ENCODE measurements at places on chromosomes 12 and 14.

- DNase-seq: no peak
- H3K27ac ChIP-seq: no peak overlapping the region
- H3K4me1 ChIP-seq: no peaks in the 10 kb centered on the region
- no peaks in the 10 kb centered on the region for H3K36me3 ChIP-seq
- no peaks in the 10 kb centered on the region for H3K27me3 ChIP-seq
Observed at GRCh38 chr12:85632390-85632789, 203.8 kb downstream of the RASSF9 start.

GRCh38 chr14:105527826-105528585 lies 1.6 kb downstream of the TMEM121 start:
- H3K27me3 ChIP-seq: no peaks in the 10 kb centered on the region
- H3K36me3 ChIP-seq: no peaks in the 10 kb centered on the region
- DNase-seq: peak; percentile 20
- H3K4me1 ChIP-seq: no peaks in the 10 kb centered on the region
- H3K27ac ChIP-seq: no peak overlapping the region
- H3K4me3 ChIP-seq: no peak overlapping the region

- no peak for DNase-seq
- peaks cover 5% of the 10 kb centered on the region for H3K4me1 ChIP-seq
Observed at GRCh38 chr12:108640802-108641445, 7.2 kb upstream of the SELPLG start.

- H3K27ac ChIP-seq: no peak overlapping the region
- H3K4me3 ChIP-seq: no peak overlapping the region
- H3K4me1 ChIP-seq: no peaks in the 10 kb centered on the region
- no peak for DNase-seq
- no peaks in the 10 kb centered on the region for H3K36me3 ChIP-seq
Observed at GRCh38 chr12:75257510-75257909, 47.9 kb upstream of the KCNC2 start.

GRCh38 chr12:58629376-58629775 lies 290.9 kb downstream of the LRIG3 start:
- H3K36me3 ChIP-seq: no peaks in the 10 kb centered on the region
- H3K4me1 ChIP-seq: no peaks in the 10 kb centered on the region
- DNase-seq: no peak
- H3K27me3 ChIP-seq: no peaks in the 10 kb centered on the region

DNA sequence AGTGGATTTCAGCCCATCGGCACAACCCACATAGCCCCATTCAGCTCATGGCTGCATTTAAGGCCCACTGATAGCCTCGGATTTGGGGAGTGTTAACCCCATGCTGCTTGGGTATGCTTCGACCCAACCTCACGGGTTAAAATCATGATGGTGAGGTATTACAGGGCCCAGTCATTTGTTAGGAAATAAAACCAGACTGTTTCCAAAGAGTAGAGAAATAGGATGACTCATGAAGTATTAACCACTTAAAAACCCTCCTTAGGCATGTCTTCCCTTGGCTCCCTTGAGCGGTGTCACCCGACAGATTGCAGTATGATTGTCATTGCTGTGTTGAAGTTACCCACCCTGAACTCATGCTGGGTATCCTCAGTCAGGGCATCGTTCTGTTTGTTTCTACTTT lies 289.1 kb downstream of the CACNA1C start:
- no peak for DNase-seq
- H3K27ac ChIP-seq: no peak overlapping the region
- H3K4me1 ChIP-seq: peaks cover 5% of the 10 kb centered on the region
- H3K27me3 ChIP-seq: no peaks in the 10 kb centered on the region

DNA sequence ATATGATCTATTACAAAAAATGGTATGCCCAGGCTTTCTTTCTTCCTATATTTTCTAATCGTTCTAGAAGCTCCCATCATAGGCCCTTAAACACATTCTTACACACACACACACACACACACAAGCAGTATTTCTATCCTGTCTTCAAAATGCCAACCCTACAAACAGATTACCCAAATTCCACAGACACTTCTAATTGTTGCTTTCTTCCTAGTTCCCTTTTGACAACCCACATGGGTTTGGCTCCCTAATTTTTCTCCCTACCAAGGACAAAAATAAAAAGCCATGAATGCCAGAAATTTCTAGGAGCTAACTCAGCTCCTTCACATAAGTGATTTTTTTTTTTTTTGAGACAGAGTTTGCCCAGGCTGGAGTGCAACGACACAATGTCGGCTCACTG lies 60.3 kb upstream of the NTF3 start:
- no peaks in the 10 kb centered on the region for H3K36me3 ChIP-seq
- no peak for DNase-seq
- H3K27ac ChIP-seq: no peak overlapping the region
- peaks cover 2% of the 10 kb centered on the region for H3K4me1 ChIP-seq

- no peak overlapping the region for H3K27ac ChIP-seq
- no peak for DNase-seq
- H3K4me1 ChIP-seq: 0 out of 2 replicates have a peak, but pooled peaks cover 4% of the 10 kb centered on the region
- no peaks in the 10 kb centered on the region for H3K36me3 ChIP-seq
- H3K4me3 ChIP-seq: no peak overlapping the region
Observed at GRCh38 chr12:47849261-47849660, 29.6 kb upstream of the HDAC7 start.

DNA sequence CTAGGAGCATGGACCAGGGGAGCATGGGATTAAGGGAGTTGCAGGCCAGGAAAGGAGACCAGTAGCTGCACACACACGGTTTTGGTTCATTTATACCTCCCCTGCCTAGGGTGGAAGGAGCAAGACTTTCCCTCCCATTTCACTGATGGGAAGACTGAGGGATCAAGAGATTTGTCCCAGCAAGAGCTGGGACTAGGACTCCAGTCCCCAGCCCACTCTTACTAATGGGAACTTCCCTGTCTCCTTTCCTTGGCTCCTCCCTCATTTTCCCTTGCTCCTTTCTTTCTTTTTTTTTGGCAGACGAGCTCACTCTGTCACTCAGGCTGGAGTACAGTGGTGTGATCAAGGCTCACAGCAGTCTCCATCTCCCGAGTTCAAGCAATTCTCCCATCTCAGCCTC lies 13.0 kb downstream of the SCNN1A start:
- H3K4me1 ChIP-seq: peaks cover 2% of the 10 kb centered on the region
- H3K4me3 ChIP-seq: no peak overlapping the region
- DNase-seq: no peak
- H3K27ac ChIP-seq: no peak overlapping the region
- H3K27me3 ChIP-seq: no peaks in the 10 kb centered on the region
- H3K36me3 ChIP-seq: peaks cover 8% of the 10 kb centered on the region

DNA sequence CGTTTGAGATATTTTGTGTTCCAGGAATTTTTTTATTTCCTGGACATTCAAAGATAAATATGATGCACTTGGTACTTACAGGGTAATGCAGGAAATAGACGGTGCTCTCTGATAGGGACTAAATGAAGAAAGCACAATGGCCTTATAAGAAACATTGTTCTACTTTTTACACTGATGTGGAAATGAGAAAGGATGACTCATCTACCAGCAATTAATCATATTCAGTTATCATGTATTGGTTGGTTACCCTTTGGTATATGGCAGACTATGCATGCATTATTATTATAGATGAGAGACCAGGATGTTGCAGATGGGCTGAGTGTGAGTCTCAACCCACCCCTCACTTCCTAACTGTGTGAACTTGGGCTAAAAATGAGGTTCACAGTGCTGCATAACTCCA lies 222.2 kb downstream of the FLRT2 start:
- H3K27me3 ChIP-seq: no peaks in the 10 kb centered on the region
- no peak overlapping the region for H3K27ac ChIP-seq

DNA sequence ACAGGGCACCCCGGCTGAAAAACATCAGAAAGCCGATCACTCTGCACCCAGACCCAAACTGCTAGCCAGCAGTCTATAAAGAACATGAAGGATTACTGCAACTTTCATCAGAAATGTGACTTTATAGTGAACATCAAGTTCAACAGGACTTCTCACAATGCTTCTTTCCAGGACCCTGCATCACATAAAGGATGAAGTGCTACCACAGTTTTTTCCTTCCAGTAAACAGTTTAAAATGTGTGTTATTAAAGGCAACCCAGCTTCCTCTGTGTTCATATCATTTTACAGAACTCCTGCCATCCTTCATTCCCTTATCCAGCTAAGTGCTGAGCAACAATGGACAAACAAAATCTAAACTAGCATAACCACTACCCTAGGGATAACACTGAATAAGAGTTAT lies 280.3 kb upstream of the DIO2 start:
- DNase-seq: no peak
- no peaks in the 10 kb centered on the region for H3K36me3 ChIP-seq
- H3K27me3 ChIP-seq: no peaks in the 10 kb centered on the region
- no peak overlapping the region for H3K27ac ChIP-seq
- H3K4me3 ChIP-seq: no peak overlapping the region
